ENCODE measurements at places on chromosomes 7 and 10.

- no peak for DNase-seq
Measured at GRCh38 chr7:105958012-105958411, 5.1 kb upstream of the CDHR3 start.

DNA sequence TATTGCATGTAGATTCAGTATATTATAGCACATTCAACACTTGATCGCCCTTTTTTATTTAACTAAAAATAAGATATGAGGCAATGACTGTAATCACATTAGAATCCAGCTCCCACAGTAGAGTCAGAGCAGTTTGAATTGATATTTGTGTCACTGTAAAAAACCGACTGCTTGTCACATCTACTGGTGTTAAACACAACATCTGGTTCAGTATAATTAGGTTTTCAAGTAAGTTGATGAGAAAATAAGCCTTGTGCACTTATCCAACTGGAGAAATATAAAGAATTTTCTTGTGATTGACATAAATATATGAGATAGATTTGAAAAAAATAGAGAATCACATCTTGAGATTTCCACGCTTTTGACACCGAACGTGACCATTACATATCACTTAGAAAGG is 69.0 kb downstream of the CHRM2 start:
- DNase-seq = no peak

GRCh38 chr10:86190291-86190690 is 176.3 kb downstream of the GRID1 start:
- DNase-seq = no peak

DNA sequence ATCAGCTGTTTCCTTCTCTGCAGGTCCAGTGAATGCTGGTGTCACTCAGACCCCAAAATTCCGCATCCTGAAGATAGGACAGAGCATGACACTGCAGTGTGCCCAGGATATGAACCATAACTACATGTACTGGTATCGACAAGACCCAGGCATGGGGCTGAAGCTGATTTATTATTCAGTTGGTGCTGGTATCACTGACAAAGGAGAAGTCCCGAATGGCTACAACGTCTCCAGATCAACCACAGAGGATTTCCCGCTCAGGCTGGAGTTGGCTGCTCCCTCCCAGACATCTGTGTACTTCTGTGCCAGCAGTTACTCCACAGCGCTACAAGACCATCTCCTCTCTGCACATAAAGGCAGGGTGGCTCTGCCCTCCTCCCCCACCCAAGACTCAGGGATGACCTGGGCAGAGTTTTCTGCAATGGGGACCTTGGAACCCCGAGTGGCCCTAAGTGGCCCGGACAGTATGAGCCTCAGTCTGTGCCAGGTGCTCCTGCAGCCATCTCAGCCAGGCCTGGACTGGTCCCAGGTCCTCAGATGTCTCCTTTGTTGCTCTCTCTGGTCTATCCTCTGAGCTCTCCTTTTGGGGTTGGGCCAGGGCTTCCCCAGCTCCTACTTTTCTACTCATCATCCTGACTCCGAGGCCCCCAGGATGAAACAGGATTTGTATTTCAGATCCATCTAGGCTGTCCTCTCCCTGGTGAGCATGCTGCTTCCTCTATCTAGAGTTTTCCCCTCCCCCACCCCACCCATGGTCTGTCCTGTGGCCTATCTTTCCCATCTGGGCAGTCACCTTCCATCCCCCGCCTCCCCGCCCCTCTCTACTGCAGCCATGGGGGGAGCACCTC is 212.1 kb upstream of the PRSS58 start:
- no peak for DNase-seq

DNA sequence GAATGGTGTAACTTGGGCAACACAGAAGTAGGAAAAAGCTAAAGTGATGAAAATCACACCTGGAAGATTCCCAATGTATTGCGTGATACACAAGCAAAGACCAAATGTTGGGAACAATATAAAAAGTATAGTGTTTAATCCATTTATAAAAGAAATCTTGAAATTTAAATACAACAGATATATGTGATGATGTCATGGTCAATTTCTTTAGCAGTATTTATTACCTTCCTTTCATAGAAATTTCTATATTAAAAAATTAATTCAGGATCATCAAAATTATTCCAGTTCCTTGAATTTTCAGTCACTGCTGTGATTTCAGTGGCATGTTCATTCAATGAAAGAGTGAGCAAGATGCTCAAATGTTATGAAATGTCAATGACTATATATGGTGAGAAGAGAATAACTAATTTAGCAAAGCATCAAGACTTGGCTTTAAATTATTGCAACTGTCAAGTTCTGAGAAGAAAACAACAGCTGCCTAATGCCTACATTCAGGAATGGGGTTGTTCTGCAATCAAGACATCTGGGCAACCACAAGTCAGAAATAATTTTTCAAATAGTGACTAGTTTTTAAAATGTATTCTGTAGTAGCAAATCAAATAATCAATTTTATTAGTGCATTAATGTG is 308.8 kb downstream of the SEMA3D start:
- no peak for DNase-seq

- no peak for DNase-seq
Measured at GRCh38 chr10:94683214-94684054, at the start of gene CYP2C18. CYP2C18 (plus strand) TSS chr10:94683729; CDS start chr10:94683820, 91 bp downstream.

DNA sequence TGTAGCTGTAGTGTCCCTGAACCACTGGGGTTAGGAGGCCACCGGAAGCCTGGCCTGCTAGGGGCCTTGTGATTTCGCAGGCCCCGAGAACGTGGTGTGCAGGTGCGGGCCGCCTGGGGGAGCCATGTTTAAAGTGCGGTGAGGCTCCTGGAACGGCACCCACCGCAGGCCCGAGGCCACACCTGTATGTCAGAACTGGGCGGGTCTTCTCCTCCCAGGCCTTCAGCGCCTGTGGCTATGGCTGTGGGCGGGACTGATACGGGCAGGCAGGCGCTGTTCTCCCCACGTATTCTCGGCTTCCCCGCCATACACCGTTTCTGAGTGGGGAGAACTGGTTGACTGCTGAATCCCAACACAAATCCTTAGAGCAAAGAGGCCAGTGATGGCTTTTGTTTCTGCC is 74.8 kb downstream of the DNAJB6 start:
- peak; percentile 45 for DNase-seq

DNA sequence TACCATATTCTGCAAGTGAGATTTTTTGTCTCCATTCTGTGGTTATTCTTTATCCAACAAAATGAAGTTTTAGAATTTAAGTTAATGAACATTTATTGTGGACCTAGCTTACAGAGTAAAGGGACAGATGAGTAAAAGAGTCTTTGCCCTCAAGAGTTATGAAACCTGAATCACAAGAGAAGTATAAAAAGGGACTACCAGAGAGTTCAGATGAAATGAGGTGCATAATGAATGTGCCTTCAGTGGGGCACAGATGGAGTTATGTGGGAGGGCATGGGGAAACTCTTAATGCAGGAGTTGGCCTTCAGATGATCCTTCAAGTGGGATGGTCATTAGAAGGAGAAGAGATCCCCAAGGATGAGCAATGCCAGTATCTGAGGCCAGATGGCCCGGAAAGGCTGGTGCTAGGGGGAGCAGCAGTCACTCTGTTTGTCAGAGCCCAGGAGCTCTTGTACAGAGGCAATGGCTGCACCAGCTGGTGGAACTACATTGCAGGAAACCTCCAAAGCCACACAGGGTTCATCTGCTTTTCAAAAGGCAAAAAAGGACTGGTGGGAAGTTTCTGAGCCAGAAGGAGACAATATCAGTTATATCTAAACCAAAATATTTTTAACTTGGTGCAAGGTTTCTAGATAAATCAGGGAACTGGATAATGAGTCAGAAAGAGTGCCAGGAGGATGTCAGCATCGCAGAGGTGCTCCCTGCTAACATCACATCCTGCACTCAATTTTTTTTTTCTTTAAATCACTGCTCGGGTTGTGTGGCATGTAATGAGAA is 162.0 kb downstream of the KLF6 start:
- DNase-seq = peak; percentile 15

DNA sequence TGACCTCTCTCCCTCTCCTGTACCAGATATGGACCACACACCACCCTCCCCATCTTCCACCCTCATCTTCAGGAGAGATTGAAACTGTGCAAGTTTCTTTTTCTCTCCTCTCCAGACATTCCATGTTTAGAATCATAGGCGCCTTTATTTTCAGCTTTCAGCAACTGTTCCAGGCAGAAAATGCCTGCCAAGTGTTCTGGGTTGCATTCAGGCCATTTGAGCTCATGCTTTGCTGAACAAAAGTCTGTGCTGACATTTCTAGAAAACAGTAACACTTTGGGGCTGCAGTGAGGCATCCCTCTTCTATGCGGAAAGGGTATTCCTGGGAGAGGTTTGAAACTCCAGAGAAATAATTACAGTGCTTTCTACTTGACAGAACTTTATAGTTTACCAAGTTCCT is 361.7 kb downstream of the GPAM start:
- no peak for DNase-seq

Measured in activated T-cell treated with anti-CD3 and anti-CD28 coated beads for 48 hours (primary cell).